Activated naive CD4-positive, alpha-beta T cell treated with anti-CD3 and anti-CD28 coated beads, Interleukin-2, amount 50 U/mL, for 16 hours (primary cell): ENCODE measurements at places on chromosomes 11 and 22.

GRCh38 chr11:63920126-63920938 is 3.4 kb upstream of the RCOR2 start:
- DNase-seq, result no peak

- DNase-seq, result no peak
These were observed 3.0 kb downstream of the CENATAC start for GRCh38 chr11:119000906-119001305.

GRCh38 chr11:9901943-9902342 is 238.1 kb downstream of the SWAP70 start:
- DNase-seq, result no peak

DNA sequence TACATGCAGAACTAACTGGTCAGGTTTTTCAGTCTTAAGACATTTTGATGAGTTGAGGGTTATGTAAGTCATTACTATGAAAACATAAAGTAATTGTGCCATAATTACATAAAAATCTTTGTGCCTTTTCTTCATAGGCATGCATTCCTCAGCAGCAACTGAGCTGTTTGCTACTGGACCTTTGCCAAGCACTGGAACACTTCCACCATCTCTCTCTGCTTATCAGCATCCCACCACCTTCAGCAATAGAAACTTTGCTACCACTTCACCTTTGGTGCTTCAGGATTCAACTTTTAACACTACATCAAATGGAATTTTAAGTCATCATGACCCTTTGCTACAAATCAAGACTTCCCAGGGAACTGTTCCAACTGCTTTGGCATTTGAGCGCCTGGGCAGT is 39.0 kb downstream of the QSER1 start:
- DNase-seq, result no peak

DNA sequence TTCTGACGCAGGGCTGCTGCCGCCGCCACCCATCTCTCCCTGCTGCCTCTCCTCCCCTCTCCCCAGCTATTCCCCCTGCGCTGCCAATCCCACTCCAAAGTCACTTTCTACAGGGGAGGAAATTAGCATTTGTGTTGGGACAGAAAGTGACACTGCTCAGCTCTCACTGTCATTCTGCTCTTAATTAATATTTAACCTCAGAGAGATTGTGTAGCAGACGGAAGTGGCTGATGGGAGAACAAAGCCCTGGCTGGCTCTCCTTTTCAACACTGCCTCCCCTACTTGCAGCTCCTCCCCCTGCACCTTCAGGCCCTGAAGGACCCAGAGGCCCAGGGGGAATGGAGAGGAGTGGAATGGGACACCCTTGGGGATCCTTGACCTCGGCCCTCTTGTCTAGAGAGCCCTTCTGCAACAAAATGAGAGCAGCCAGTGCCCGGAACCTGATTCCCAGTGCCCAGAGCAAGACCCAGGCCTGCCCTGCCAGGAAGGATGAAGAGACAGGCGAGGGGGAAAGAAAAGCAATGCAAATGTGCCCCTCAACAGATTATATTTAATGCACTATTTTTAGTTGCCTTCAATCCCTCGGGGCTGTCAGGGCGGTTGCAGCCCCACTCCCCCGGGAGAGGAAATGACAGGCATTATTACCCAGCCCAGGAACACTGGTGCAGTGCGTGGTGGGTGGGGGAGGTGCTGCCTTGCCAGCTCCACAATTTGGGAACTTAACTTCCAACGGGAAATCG is 14.6 kb upstream of the NRGN start:
- no peak for DNase-seq

DNA sequence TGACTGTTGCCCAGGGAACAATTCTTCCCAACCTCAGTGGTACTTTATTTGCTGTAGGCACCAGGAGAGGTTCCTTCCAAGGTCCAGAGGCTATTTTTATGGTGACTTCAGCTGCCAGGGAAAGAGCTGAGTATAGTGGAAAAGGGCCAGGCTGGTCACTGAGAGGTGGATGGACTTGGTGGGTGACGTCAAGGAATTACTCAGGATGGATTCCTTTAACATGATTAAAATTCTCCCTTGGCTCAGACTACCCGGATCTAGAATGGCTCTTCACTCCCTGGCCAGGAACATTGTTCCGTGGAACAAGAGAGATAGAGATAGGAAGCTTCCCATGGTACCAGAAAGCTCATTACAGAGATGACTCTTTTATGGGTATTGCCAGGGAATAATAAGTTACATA is 8.7 kb upstream of the CALCA start:
- no peak for DNase-seq

DNA sequence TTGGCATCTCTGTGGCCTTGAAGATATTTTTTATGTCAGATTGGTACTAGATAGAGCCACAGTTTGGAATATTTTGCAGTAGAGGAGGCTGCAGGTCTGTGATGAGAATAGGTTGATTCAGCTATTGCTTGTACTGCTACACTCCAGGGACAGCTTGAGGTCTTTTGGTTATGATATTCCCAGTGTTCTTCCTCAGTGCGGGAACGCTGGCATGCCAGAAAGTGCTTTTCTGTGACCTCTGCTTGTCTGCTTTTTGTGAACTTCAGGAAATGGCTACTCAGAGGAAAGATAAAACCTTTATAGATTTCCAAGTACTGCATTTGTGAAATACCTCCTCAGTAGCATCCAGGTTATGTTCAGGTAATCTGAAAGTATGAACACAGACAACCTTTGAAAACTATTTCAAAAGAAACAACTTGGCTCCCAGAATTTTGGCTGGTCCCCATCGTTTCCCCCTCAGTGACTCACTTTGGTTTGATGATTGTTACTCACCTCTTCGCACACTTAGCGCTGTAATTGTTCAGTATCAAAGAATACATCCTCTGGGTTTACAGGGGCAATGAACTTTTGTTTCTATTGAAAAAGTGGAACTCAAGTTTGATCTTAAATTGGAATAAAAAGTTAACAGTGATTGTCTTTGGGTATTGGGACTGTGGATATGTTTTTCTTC is 191.4 kb downstream of the HIPK3 start:
- DNase-seq, result no peak

GRCh38 chr11:121300972-121301699 is 8.6 kb downstream of the SC5D start:
- no peak for DNase-seq

DNA sequence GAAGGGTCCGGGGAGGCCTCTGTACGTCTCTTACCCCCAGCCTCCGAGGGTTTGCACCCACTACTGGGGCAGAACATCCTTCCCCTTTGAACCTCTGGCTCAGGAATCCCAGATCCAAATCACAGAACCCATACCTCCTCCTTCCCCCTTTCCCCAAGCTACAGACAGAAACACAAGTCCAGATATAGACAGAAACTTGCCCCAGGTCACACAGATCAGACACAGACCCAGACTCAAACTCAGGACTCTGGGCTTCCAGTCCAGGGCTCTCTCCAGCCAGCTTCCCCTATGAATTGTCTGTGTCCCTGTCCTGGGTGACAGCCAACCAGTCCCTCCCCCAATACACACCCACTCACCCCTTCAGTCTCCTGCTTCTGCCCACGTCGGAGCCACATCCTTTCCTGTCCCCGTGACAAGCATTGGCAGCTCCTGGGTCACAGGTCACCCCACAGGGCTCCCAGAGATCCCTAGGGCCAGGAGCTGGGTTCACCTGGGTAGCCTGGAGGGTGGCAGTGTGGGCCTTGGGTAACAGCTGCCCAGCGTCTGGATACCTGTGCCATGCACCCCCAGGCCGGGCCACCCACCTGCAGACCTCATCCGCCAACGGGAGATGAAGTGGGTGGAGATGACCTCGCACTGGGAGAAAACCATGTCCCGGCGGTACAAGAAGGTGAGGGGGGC is 772 bp downstream of the TBC1D10C start:
- DNase-seq, result no peak

- no peak for DNase-seq
These were observed 243.4 kb upstream of the POU2AF2 start for GRCh38 chr11:111001986-111002611.

DNA sequence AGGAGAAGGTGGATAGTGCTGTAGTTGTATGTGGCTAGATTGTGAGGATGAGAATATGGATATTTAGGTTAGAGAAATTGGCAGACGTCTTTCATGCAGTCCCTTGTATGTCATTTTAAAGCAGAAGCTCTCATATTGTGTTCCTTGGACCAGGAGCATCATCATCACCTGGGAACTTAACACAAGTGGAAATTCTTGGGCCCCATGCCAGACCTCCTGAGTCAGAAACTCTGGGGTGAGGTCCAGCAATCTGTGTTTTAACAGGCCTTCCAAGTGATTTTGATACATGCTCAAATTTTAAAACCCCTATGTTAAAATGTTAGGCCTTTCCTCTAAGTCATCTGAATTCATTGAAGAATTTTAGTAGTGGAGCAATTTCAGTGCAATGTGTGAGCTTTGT is 34.8 kb downstream of the JHY start:
- no peak for DNase-seq

DNA sequence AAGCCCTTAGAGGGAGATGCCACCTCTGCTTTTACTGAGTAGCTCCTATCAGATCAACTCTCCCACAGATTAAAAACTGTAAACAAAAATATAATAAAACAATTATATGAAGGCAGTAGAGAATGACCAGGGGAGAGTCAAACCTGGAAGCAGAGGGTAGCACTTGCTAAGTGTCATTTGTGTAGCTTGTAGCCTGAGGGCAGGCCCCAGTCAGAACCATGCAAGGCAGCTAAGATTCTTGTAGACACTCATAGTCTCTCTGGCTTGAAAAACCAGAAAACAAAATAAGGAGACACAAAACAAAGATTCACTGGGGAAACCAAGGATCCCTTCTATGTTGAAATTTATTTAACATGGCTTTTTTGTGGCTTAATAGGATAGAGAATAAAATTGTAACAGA is 110.4 kb downstream of the WNT11 start:
- DNase-seq, result no peak

- peak; percentile 28 for DNase-seq
These were observed 428 bp downstream of the CDKN1C start for GRCh38 chr11:2885017-2885677.
